ENCODE measurements at places on chromosomes 4 and X.

DNA sequence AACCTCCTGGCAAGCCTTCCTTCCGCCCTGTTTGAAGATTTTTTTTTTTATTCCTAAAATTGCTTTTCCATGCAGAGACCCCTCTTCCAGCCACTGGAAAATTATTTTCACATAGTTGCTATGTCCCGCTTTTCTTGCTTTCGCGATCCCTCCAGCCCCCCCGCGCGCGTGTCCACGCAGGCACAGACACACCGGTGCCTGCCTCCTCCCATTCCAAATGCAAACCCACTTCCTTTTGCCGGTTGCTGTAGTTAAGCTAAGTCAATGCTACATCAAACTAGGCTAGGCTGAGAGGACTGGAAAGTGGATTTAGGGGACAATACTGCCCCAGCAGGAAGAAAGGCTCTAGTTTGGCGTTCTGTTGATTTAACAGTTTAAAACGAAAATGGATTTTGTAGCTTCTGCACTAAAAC, 111.0 kb downstream of the DHX15 start:
- DNase-seq = no peak

DNA sequence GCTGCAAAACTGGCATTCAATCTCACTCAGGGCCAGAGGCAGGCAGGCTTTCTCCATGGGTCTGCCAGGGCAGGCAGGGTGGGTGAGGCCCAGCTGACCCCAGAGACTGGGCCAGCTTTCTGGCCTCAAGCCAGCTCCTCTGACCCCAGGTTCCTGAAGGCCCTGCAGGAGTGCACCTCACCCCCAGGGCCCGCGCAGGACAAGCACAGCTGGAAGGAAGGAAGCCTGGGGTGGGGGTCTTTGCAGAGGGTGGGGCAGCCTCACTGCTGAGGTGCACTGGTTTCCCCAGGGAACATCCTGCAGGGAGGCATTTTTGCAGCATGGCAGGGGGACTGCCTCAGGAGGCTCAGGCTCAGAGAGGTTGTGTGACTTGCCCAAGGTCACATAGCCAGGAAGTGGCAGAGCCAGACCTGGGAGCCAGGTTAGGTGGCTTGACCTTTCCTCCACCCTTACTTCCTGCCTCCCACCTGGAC, 31.5 kb upstream of the AFAP1 start:
- DNase-seq = no peak

DNA sequence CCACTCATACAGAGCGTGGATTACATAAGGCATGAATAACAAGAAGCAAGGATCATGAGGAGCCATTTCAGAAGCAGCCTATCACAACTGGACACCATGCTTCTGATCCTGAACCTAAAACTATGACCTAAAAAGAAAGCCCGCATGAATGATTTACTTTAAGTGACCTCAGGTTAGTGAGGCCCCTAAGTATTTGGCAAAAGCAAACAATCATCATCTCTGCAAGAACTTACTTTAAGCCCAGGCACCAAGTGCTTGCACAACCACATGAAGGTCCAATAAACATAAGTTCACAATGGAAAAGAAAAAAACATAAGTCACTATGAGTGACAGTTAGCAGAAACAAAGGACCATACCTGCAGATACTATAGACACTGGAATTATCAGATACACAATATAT, 7.9 kb upstream of the MBTPS2 start:
- DNase-seq = no peak

DNA sequence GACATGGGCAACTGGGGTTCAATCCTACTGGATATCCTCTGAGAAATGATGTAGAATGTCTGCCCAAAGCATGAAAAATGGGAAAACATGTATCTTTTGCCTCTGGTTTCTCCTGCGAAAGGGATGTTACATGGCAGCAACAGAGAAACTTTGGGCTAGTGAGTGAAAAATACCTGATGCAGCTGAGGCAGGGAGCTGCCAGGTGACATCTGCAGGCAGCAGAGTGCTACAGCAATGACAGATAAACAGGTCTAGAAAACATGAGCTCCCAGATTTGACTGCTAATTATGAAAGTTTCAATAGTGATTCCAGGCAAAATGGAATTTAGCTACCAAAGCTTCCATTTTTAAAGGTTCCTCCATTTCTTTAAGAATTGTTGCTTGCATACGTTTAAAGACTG, 4.8 kb upstream of the CXCL1 start:
- no peak for DNase-seq

GRCh38 chr4:59814402-59815010, 1385.6 kb upstream of the ADGRL3 start:
- DNase-seq = no peak

DNA sequence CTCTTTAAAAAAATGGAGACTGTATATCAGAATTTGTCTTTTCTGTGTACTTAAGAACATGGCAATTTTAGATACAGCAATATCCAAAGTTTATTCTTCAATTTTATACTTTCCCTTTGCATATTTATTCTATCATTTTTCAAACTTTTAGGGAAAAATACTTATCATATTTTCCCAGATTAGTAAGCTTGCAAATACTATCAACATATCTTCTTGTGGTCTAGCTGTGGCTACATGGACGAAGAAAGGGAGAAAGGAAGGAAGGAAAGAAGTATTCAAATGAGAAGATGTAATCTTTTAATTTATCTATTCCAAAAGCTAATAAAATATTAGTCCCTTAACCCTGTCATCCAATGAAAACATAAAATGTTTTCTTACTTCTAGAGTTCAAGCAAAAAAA, 797.8 kb upstream of the GALNTL6 start:
- DNase-seq = no peak

DNA sequence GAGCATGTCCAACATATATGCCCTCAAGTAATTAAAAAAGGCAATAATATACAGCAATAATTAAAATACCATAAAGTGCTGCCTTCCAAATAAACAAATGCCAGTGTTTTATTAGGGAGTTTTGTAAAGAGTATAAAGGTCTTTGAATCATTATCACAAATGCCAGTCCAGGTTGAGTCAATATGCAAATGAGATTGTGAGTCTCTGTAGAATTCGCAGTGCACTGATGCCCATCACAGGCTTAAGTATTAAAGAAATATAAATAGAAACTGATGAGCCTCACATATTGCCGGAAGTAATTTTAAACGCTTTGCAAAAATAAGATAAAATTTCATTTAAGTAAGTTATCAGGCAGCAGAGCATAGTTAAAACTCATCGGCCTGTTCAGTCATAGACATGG, 205.0 kb upstream of the TECRL start:
- DNase-seq = no peak

GRCh38 chrX:12700745-12701144, 90.5 kb upstream of the PRPS2 start:
- DNase-seq = no peak

DNA sequence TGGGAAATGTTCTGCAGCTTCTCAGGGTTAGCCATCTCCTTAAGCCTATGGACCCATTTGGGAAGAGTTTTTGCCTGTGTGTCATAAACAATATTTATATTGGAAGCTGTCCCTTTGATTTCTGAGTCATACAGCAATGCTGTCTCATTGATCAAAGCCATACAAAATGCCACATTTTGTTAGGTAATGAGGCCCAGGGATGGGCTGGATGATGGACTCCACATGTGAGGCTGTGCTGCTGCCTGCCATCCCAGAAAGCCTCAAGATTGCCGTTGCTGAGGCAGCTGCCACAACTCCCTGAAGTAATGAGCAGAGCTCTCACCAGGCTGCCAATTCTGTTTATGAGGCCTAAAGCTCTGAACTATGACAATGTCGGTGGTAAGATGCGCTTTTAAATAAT, 12.2 kb upstream of the GJB1 start:
- no peak for DNase-seq

GRCh38 chr4:8005814-8006215, 66.2 kb upstream of the AFAP1 start:
- DNase-seq = no peak

GRCh38 chr4:58809948-58810347, 1699.8 kb upstream of the IGFBP7 start:
- DNase-seq = no peak

DNA sequence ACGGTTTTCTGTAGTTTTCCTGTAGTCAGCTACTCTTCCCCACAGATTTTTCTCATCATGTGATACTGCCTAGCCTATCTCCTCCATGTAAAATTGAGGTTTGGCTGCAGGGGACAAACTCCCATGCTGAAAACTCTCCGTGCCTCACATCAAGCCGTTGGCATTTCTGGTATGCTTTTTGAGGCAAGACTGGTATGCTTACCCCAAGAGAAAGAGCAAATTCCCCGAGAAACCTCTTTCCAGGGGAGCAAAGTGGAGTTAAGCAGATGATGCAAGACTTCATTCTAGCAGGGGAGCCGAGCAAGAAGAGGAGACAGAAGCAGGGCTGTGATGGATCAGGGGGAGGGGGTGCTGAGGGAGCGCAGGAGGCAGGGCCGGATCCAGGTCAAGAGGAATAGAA, 4.8 kb downstream of the SOWAHD start:
- DNase-seq = no peak

GRCh38 chrX:11589641-11590040, 76.1 kb downstream of the ARHGAP6 start:
- DNase-seq = no peak

GRCh38 chrX:20796450-20796849, 529.7 kb upstream of the RPS6KA3 start:
- DNase-seq = no peak

DNA sequence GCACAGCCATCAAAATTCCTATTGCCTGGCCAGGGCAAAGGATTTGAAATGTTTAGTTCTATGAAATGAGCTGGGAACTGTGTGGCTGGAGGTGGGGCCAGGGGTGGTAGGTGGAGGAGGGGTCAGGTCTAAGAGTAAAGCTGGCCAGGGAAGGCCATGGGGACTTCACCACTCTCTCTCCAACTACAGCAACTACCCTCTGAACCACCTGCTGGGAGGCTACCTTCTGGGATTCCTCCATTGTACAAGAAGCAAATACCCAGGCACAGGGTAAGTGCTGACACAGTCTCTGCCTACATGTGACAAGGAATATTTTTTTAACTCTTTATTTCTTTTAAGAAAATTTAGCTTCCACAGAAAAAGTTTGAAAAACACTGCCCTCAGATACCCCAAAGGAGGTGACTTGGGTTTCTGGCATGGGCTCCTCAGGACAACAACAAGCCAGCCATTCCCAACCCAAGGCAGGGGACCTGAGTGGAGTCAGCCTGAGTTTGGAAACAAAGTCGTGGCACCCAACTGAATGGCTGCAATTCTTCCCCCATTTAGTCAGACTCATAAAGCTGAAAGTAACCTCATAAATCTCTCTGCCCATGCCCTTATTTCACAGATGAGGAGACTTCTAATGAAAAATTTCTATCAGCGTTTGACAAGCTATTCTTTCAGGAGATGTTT, 593.8 kb upstream of the DIPK2B start:
- DNase-seq = no peak

- no peak for DNase-seq
Measured at GRCh38 chr4:173281406-173282255, 52.5 kb downstream of the HMGB2 start.

- DNase-seq = no peak
Measured at GRCh38 chr4:182758273-182758672, 158.9 kb downstream of the DCTD start.

- DNase-seq = no peak
Measured at GRCh38 chr4:141158219-141158618, 24.9 kb upstream of the RNF150 start.

GRCh38 chrX:38959736-38960135, 158.5 kb downstream of the MID1IP1 start:
- no peak for DNase-seq

- DNase-seq = no peak
Measured at GRCh38 chr4:12712648-12713339, 771.3 kb downstream of the RAB28 start.

- DNase-seq = no peak
Measured at GRCh38 chr4:30330894-30331652, 389.1 kb upstream of the PCDH7 start.

DNA sequence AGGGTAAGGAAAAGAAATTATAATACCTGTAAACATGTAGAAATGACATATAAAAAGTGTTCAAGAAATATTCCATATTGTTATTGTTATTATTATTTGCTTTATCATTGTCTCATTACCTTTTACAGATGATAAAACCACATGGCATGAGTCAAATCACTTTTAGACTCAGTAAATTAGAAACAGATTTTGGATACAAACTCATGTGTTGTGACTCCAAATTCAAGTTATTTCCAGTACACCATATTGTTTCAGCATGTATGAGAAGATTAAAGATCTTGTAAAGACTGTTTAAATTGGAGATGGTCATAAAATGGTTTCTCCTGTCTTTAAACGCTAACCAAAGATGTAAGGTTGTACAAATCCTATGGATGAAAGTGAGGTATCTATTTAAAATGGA, 18.1 kb downstream of the PPP1R2C start:
- no peak for DNase-seq

DNA sequence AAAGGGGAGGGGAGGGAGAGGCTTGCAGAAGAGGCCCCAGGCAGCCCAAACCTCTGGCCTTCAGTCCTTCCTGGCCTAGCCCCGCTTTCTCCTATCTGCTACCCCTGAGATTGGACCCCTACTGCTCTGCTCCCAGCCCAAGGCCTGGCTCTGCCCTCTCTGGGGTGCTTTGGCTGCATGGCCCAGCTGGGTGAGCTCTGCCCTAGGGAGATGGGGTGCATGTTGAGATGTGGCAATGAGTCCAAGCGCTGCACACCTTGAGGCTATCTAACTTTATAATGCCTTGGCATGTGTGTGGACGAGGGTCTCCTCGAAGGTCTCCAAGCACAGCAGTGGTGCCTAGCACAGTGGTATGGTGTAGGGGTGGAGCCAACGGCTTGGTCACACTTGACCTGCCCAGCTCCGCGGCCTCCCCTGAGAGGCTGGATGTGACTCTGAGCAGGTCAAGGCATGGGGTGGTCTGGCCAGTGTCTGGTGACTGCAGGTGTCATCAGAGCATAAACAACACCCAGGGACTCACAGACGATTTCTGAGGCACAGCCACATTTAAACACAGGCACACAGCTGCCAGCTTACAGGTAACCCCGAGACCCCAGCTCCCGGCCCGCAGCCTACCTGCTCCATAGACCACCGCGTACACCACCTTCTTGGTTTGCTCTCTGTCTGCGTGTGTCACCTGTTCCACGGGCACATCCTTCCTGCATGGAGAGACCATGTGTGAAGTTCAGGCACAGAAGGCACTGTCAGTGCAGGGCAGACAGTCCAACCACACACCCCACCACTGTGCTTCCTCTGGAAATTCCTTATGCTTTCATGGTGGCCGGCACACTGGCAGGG, 36.3 kb downstream of the NAT8L start:
- no peak for DNase-seq

DNA sequence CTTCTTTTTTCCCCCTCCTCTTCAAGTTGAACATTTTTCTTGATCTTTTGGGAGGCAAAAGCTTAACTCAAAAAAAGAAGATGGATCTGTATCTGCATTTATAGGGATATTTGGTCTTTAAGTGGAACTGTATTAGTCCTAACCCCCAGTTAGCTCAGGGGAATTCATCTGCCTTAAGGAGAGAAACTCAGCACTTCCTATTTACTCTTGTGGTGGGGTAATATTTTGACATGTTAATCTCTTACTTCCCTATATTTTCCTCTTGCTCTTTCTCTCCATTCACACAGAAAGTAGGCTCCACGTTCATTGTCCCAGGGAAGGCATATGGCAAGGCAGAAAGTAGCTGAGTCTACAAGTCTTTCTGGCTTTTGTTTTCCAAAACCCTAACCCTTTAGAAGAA, 5.3 kb downstream of the LRRC66 start:
- DNase-seq = no peak

GRCh38 chrX:103524747-103525146, 5.5 kb upstream of the RAB40A start:
- DNase-seq = no peak
